ENCODE measurements at places on chromosomes 16 and 17.

GRCh38 chr16:23976524-23976923 is 140.7 kb downstream of the PRKCB start:
- no peak for DNase-seq

GRCh38 chr17:39759204-39759603 is 21.5 kb downstream of the GRB7 start:
- no peak for DNase-seq

- no peak for DNase-seq
Measured at GRCh38 chr17:74749279-74750038, 1.0 kb downstream of the NHERF1 start.

DNA sequence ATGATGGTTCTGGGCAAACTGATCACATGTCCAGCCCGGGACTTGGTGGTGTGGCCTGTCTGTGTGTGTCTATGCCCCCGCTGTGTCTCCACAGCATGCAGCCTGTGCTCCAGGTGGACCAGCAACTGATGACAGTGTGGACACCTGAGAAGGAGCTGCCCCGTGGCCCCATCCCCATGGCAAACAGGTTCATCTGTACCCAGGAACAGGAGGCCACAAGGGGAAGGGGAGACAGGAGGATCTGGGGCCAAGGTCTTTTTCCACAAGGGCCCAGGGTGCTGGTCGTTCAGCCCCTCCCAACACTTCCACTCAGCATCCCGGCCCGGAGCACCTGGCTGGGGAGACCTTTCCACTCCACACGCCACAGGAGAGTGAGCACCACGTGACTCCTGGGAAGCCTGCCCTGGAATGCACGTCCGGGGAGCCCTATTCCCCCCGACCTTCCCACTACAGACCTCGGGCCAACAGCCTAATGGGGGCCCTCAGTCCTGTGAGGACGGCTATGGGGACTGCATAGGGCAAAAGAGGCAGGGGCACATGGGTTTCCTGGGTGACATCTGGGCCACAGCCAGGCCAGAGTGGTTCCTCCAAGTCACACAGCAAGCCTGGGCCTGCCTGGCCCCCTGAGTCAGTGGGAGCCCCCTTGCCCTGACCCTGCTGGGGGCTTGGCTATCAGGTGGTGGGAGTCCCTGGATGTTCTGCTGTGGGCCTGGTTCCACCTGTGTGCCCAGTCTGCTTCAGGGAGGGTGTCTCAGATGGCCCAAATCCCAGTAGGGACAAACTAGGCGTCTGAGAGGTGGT is 20.8 kb upstream of the NXPH3 start:
- no peak for DNase-seq

- no peak for DNase-seq
Measured at GRCh38 chr17:73929860-73930430, 273.5 kb upstream of the RPL38 start.

- DNase-seq = peak; percentile 75
Measured at GRCh38 chr17:17205368-17206123, 587 bp downstream of the PLD6 start.

DNA sequence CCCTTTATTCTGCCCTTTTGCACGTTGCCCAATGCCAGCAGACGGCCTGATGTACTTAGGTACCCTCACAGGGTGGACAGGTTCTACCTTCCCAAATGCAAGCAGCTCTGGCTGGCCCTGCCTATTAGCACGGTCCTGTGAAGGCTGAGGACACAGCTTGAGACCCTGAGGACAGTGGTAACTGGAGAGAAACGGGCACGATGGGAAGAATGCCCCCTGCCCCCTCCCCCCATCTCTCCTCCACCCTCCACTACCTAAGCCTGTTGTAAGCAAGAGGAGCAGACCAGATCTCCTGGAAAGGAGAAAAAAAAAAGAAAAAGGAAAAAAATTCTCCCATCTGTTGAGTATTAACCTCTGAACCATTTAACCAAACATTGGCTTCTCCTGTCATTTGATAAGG is 34.1 kb downstream of the MEOX1 start:
- DNase-seq = no peak

GRCh38 chr17:74680213-74680612 is 32.5 kb downstream of the CD300LF start:
- no peak for DNase-seq

DNA sequence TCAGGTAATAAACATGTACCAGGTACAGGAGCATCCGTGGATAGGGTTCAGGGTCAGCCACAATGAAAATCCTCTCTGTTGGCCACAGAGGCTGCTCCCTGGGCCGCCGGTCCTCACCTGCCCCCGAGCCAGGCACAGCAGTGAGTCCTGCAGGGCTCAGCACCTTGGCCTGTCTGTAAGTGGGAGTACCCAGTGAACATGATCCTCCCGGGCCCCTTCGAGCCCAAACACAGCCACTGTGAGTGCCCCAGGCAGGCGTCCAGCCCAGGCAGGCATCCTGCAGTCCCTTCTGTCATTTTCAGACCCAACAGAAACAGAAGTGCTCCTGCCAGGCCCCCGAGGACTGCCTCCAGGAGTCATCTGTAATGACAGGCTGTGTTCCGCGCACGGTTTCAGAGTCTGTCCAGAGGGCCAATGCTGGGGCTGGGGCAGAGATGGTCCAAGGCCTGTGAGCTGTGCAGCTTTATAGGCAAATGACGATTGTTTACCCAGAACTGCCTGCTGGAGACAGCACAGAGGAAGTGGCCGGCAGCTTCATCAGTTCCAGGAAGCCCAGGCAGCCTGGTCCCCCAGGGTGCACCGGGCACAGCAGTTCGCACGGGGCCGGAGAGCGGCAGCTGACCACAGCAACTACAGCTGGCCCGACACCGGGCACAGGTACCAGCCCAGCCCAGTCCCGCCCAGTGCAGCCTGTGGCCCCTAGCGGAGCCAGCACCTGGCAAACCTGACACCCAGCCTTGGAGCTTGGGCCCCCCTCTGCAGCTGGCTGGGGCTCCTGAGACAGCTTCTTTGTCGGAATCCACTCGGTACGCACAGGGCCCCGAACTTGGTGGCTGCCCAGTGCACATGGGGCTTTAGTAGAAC is 13.2 kb downstream of the SLC7A5 start:
- no peak for DNase-seq

DNA sequence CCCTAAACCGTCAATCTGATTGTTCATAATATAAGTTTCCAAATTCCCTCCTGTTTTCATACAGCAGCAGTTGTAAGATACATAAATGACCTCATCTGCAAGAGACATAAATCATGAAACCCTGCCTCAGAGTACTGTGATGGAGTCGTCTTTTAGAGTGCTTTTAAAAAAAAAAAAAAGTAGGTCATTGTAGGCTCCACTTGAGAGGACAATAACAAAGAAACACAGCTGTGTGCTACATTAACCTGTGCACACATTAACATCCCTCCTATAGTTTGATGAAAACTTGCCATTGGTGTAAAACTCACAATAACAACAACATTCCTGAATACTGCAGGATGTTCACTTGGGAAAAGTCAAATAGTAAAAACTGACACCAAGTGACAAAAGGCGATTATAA is 56.5 kb downstream of the XPO6 start:
- DNase-seq = peak; percentile 28

- no peak for DNase-seq
Measured at GRCh38 chr17:67095803-67096202, 51.4 kb downstream of the CACNG1 start.

DNA sequence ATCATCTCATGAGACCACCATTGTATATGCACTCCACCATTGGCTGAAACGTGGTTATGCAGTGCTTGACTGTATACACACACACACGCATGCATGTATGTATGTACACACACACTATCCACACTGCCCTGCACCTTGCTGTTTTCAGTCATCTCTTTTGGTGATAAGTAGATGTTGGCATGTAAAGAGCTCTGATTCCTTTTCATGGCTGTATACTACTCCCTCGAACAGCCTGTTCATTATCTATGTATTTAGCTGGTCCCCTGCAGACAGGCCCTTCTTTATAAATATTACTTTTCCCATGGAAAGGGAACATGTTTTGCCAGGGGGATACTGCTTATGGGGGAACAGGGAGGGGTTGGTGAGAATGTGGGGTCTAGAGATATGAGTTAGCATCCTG is 349.4 kb downstream of the FOXL1 start:
- no peak for DNase-seq

- DNase-seq = no peak
Measured at GRCh38 chr16:50802000-50802399, 60.1 kb downstream of the CYLD start.

DNA sequence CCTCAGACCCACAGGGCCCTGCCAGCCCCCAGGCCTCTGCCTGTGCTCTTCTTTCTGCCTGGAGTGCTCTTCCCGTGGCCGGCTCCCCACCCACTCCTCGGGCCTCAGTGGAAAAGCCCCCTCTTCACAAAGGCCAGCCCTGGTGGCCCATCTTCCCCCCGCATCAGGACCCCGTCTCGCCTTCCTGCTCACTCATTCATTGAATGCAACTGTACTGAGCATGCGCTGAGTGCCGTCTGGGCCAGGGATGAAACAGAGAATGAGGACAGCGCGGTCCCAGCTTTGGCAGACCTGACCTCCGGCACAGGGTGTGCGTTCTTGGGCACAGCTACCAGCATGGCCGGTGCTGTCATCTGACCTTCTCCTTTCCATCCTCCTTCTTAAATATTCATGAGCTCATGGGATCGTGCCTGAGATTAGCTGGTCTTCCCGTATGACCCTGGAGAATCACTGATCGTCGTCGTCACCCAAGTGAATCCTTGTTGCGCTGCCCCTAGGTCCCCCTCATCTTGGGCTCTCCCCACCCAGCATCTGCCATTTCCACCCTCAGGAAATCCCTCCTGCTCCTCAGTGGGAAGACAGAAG is 16.4 kb upstream of the OSGIN1 start:
- DNase-seq = no peak

- no peak for DNase-seq
Measured at GRCh38 chr16:48110982-48111381, 44.8 kb downstream of the ABCC12 start.

DNA sequence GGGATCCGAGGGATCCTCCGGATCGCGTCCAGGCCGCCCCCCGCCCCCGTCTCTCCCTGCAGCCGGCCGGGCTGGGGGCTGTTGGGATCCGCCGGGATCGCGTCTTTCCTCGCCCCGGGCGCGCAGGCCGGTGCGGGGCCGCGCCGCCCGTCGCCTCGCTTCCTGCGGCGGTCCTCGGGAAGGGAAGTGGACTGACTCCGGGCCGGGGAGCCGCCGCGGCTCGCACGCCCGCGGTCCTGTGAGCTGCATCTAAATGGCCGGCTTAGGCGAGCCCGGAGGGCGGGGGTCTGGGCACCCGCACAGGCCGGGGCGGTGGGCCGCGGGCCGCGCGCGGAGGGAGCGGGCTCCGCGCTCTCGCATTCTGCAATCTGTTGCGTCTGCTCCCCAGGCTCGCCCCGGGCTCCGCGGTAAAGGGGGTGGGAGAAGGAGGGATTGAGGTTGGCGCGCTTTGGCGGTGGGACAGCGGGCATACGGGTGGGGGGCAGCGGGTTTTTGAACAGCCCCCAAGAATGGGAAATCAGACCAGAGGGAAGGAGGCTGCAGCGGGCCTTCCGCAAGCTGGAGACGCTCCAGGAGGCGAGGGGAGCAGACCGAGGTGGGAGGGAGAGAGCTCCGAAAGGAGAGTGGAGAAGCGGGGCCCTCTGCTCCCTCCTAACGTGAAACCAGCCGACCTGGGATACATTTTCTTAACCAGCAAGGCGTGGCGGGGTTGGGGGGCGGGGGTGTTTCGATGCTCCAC is 2.2 kb downstream of the TMEM132E start:
- DNase-seq = no peak

- DNase-seq = no peak
Measured at GRCh38 chr16:9446471-9447194, 355.2 kb downstream of the HAPSTR1 start.

DNA sequence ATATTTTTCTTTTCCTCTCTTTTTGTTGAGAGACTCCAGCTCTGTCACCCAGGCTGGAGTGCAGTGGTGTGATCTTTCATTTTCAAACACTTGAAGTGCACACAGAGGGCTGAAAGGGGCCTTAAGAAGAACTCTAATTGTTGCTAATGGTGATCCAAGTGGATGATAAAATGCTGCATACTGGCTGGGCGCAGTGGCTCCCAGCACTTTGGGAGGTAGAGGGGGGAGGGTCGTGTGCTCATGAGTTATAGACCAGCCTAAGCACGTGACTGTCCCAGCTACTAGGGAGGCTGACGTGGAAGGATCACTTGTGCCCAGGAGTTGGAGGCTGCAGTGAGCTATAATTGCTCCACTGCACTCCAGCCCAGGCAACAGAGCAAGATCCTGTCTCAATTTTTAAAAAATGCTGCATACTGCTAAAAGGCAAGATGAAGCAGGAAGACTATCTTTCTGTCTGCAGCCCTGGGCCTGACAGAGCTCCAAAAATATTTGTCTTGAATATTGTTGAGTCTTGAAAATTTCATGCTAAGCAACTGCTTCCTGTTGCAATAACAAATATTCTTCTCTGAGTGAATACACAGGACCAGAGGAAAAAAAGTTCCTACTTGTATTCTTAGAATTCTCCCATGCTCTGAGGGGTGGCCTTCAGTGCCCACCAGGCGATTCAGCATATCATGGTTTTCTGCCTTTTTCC is 63.7 kb upstream of the AKTIP start:
- DNase-seq = no peak

- no peak for DNase-seq
Measured at GRCh38 chr17:30134551-30134950, 17.9 kb downstream of the NSRP1 start.

GRCh38 chr16:58792188-58792587 is 58.1 kb upstream of the GOT2 start:
- DNase-seq = no peak

GRCh38 chr16:17836868-17837602 is 366.3 kb upstream of the XYLT1 start:
- DNase-seq = no peak

DNA sequence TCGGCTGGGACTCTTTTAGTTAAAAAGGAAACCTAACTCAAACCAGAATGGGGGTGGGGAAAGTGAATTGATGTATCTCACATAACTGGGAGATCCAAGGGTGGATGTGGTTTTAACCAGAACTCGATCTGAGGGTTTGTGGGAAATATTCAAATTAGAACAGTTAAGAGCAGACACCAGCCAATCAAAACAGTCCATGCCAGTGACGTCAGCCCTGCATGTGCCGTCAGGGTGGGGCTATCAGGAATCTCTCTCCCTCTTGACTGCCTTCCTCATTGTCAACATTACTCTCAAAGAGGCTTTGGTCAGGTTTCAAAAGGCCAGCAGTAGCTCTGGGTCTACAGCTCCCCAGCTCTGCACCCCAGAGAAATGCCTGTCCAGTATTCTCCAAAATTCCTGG is 94.2 kb upstream of the HSBP1 start:
- DNase-seq = no peak

GRCh38 chr17:30021708-30022317 is 80.4 kb downstream of the EFCAB5 start:
- peak; percentile 50 for DNase-seq

Data from NCI-H146 (cell line).